ENCODE measurements at places on chromosomes 11 and 22. TPM values are rescaled to one million over a fixed set of nuclear protein-coding genes. Genes with fewer than 3 reads are reported as not detected.

DNA sequence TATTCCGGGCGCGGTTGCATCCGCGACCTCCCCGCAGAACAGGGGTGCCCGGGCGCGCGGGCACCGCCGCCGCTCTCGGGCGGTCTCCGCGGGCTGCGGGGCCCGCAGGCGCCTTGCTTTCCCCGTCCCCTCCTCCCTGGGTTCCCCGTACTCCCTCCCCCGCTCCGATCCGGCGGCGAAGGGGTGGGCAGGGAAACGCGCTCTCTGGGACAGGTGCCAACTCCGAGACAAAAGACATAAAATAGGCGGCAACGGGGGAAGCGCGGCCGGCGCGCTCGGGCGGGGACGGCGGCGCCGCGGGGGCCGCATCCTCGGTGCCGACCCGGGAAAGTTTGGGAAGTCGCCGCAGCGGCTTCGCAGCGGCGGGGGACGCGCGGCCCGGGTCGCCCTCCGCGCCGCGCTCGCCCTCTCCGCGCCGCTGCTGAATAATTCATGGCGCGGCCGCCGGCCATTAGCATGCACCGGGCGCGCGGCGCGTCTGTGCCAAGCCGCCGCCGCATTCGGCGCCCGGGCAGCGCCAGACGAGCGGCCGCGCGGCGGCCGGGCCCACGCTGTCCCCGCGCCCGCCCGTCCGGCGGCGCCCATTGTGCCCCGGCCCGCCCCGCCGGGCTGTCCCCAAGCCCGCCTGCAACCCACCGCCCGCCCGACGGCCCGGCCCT, 78.7 kb upstream of the PPARA start:
- peak; percentile 95 for DNase-seq

DNA sequence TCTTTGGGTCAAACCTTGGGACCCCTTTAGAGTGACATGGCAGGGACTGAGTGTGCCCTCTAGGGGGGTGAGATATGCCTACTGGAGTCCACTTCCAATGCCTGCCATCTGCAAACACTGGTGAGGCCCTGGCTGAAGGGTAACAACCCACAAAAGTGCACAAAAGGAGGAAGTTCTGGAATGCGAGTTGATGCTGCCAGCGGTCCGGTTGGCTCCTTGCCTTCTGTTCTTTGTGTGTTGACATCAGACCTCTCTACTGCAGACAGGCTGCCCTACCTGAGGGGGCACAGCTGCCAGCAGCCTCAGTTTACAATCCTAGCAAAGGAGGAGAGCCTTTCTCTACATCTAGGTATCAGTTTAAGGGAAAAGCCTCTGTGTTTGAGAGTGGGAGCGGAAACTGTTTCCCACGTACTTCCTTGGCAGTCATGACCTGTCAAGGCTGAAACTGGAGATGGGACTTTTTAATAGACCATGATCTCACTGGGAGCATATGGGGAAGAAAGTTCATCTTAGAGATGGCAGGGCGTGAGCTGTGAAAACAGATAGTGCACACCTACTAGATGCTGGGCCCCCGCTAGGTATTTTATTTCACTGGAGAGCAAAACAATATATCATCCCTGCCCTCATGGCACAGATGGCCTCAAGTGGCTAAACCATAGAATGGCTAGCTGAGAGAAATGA, 27.2 kb downstream of the BMAL1 start:
- DNase-seq = no peak

DNA sequence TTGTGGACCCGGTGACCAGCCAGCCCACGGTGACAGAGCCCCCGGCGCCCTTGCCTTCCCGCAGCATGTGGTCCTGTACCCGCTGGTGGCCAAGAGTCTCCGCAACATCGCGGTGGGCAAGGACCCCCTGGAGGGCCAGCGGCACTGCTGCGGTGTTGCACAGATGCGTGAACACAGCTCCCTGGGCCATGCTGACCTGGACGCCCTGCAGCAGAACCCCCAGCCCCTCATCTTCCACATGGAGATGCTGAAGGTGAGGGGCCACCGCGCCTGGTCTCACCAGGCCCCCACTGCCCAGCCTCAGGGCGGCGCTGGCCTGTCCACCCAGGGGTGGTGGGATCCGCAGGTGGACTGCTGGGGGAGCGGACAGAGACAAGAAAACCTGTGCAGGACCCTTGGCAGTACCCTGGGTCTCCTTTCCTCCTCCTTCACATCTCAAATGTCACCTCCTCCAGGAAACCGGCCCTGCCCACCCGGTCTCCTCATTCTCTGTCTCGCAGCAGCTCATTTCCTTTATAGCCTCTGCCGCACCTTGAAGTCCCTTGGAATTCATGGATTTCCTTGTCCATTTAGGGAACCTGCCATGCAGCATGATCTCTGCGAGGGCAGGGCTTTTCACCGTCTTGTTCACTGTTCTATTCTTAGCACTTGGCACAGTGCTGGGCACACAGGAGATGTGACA, 6.5 kb downstream of the AIP start:
- no peak for DNase-seq

GRCh38 chr11:35426351-35426750, 7.0 kb upstream of the SLC1A2 start:
- no peak for DNase-seq

DNA sequence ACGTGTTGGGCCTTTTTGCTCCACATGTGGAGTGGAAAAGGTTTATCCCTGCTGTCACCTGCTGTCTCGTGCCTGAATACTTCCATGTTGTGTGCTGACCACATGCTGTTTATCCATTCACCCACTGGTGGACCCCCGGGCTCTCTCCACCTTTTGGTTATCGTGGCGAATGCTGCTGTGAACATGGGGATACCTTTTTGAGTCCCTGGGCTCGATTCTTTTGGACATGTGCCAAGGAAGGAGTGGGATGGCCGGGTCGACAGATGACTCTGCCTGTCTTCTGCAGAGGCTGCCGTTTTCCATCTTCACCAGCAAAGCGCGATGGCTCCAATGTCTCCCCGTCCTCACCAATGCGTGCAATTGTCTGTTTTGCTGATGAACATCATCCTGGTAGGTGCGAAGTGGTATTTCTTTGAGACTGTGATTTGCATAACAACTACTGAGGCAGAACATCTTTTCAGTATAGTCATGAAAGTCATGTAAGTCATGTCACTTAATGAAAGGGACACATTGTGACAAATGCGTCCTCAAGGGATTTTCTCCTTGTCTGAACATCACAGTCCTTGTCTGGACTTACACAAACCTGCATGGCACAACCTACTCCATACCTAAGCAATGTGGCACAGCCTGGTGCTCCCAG, 758.7 kb downstream of the BRD1 start:
- no peak for DNase-seq

DNA sequence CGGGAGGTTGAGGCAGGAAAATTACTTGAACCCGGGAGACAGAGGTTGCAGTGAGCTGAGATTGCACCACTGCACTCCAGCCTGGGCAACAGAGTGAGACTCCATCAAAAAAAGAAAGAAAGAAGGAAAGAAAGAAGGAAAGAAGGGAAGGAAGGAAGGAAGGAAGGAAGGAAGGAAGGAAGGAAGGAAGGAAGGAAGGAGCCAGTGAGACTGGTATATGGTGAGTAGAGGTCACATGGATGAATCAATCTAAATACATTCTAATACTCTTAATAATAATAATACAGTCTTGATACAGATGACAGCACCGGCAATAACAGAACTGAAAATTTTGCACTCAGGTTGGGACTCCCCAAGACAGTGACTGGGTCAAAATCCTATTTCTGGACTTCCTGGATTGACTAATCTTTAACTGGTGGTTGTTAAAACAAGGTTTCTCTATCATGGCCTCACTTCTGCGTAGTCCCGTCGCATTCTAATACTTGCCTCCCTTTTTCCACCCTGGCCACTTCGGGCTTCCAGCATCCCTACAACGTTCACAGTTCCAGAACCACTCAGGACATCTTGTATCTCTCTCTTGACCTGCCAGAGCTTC, 53.5 kb upstream of the EIF3M start:
- DNase-seq = no peak

DNA sequence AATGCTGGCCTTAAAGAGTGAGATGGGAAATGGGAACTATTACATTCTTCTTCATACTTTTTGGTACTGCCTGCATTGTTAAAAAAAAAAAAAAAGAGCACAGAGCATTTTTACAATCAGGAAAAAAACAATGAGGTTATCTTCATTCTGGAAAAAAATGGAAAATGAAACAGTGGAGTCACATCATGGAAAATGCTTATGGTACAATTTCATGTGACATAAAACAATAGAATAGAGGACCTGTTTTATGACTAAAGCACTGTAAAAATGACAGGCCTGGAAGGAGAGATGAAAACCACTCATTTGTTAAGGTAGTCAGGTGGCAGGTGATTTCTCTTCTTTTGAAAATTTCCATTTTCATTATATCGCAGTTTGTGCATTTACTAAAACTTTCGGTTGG, 75.0 kb downstream of the TIMP3 start:
- no peak for DNase-seq

- DNase-seq = no peak
Observed at GRCh38 chr22:43624144-43624998, 187.7 kb downstream of the EFCAB6 start.

BACE1 gene
- 103 TPM for total RNA-seq

CHRNA10 gene
- 0.76 TPM for total RNA-seq

OR8G1 gene
- total RNA-seq = not detected
